ENCODE measurements at places on chromosomes 1 and 21. TPM values are rescaled to one million over a fixed set of nuclear protein-coding genes. Genes with fewer than 3 reads are reported as not detected.

- no peak overlapping the region for H3K27ac ChIP-seq
- H3K36me3 ChIP-seq, result no peaks in the 10 kb centered on the region
- no peaks in the 10 kb centered on the region for H3K27me3 ChIP-seq
- no peak for DNase-seq
- H3K4me3 ChIP-seq, result no peak overlapping the region
These were observed 450.9 kb downstream of the MATN1 start for GRCh38 chr1:30272277-30273020.

DNA sequence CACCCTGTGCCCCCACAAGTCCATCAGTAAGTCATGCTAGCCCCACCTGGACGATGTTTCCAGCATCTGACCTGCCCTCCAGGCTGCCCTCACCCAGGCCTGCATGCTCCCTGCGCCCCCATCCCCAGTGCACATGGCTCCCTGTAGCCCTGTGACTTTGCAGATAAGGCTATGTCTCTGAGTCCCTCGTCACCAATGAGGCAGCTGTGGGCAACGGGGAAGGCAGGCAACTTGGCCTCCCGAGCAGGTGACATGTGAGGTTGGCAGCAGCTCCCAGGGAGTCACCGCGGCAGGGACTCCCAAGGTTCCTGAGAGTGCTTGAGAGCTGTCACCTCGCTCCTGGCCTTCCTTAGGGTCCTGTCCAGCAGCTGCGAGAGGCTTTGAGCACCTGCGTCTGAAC lies 32.4 kb upstream of the AGPAT3 start:
- DNase-seq, result no peak
- no peak overlapping the region for H3K4me3 ChIP-seq
- H3K27me3 ChIP-seq, result peaks cover 35% of the 10 kb centered on the region
- H3K4me1 ChIP-seq, result peaks cover 3% of the 10 kb centered on the region

DNA sequence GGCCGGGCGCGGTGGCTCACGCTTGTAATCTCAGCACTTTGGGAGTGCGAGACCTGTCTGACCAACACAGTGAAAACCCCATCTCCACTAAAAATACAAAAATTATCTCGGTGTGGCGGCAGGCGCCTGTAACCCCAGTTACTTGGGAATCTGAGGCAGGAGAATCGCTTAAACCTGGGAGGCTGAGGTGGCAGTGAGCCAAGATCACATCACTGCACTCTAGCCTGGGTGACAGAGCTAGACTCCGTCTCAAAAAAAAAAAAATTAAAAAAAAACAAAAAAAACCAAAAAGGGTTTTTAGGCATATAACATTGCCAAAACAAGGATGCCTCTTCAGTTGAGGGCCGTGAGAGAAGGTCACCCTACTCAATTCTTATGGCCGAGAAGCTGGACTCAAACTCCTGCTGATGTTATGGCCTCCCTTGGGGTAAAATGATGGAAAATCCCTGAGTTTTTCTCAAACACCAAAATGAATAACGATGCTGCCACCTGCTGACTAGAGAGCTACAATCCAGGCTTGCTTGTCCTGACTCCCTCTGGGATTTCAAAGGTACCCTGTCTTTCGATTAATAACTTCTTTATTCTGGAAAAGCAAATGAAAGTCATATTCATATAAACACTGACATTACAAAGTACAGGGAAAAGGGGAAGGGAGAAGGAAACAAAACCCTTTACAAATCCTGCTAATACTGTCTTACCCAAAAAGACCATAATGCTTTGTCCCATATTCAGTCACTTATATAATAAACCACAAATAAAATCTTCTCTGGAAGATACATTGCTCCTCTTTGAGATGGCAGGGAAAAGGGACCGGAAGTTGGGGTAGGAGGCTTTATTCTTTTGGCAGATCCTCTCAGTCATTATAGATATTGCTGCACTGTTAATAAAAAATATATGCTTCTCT lies 10.7 kb downstream of the RAB42 start:
- no peaks in the 10 kb centered on the region for H3K27me3 ChIP-seq
- no peak overlapping the region for H3K27ac ChIP-seq
- H3K4me1 ChIP-seq, result no peaks in the 10 kb centered on the region
- DNase-seq, result peak; percentile 57
- peaks cover 36% of the 10 kb centered on the region for H3K36me3 ChIP-seq

DNA sequence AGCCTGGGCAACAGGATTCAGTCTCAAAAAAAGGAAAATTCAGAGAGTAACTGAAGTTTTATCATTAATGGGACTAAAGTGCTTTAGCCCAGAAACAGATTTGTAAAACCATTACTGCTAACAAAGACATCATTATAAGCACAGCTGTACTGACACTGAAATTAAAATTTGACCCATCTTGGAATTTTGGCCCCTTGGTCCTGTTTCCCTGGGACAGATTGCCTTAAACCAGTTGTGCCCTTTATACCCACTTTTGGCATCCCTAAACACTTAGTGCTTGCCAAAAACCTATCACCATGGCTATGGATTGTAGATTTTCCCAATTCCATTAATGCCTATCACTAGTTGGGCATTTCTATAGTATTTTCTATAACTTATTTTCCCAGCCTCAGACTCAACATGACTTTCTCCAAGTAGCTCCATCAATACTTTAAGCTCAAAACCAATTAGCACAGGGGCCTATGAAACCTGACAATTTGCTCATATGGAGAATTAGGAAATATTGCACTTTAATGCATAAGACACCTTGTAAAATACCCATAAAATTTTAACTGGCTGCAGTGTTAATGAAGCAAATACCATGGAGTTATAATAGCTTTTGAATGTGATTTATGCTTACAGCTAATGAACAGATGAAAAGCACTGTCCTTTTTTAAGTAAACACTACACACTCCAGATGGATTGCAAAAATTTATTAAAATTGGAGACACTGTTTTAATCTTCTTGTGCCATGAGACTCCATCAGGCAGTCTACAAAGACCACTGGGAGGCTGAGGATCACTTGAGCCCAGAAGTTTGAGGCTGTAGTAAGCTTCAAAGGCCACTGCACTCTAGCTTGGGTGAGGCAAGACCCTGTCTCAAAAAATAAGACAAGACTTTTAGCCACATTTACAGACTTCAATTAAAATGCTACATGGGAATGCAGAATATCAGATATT lies 4.3 kb downstream of the GAS5 start:
- no peak overlapping the region for H3K4me3 ChIP-seq
- no peak for DNase-seq
- peaks cover 19% of the 10 kb centered on the region for H3K4me1 ChIP-seq
- H3K27me3 ChIP-seq, result no peaks in the 10 kb centered on the region

GRCh38 chr1:113937146-113937545 lies 8.0 kb downstream of the HIPK1 start:
- no peak for DNase-seq
- H3K36me3 ChIP-seq, result peaks cover 12% of the 10 kb centered on the region
- H3K27me3 ChIP-seq, result no peaks in the 10 kb centered on the region

DNA sequence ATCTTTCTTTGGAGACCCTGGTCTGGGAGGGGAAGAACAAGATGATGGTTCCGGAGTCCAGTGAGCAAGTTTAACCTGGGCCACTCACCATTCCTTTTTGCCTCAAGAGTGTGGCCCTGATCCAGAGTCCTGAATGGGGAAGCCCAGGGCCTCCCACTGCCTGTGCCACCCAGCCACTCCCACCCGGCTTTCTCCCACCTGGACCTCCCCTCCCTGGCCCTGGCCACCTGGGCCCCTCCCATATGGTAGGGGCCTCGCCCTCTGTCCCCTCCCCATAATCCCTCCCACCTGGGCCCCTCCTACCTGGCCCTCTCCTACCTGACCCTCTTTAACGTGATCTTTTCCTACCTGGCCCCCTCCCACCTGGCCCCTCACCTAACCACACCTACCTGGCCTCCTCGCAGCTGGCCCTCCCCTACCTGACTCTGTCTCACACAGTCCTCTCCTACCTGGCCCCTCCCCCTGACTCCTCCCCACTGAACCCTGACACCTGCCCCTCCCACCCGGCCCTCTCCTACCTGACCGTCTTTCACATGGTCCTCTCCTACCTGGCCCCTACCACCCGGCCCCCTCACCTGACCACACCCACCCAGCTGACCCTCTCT lies 220.7 kb upstream of the VAMP3 start:
- H3K36me3 ChIP-seq, result no peaks in the 10 kb centered on the region
- no peaks in the 10 kb centered on the region for H3K27me3 ChIP-seq
- H3K4me3 ChIP-seq, result no peak overlapping the region
- H3K27ac ChIP-seq, result no peak overlapping the region

- no peak overlapping the region for H3K27ac ChIP-seq
- H3K36me3 ChIP-seq, result no peaks in the 10 kb centered on the region
- H3K4me3 ChIP-seq, result no peak overlapping the region
- no peaks in the 10 kb centered on the region for H3K27me3 ChIP-seq
- DNase-seq, result no peak
These were observed 288.3 kb upstream of the ADGRL2 start for GRCh38 chr1:81512252-81513003.

DNA sequence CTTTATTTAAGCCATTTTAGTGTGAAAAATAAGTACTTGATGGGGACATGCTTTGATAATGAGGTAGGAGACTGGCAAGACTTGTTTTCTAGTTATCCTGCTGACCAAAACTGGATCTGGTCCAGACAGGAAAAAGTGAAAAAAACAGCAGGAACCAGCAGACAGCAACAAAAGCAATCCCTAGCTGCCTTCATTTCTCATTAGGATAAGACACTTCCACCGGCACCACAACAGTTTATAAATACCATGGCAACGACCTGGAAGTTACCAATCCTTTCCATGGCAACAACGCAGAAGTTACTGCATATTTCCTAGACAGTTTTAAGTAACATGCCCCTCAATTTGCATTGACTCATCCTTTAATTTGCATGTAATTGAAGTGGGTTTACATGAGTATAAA lies 993.8 kb upstream of the NCAM2 start:
- no peak overlapping the region for H3K27ac ChIP-seq
- H3K4me1 ChIP-seq, result no peaks in the 10 kb centered on the region
- H3K27me3 ChIP-seq, result no peaks in the 10 kb centered on the region
- DNase-seq, result no peak
- no peaks in the 10 kb centered on the region for H3K36me3 ChIP-seq

DNA sequence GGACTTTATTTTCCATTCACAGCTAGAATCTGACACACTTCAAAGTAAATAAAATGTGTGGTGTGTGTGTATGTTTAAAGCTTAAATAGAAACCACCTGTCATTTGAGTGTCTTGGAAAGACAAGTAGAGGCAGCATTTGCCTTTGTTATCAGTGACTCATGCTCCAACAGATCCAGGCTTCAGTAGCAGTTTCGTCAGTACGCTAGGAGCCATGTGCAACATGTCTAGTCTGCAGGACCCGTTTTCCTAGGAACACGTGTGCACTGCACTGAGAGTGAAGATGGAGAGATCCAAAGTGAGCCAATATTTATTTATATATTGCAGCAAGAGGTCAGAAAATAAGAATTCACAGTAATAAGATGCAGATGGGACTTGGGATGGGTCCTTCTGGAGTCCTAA lies 41.8 kb downstream of the SGIP1 start:
- no peak overlapping the region for H3K27ac ChIP-seq
- no peak for DNase-seq
- H3K27me3 ChIP-seq, result no peaks in the 10 kb centered on the region
- no peaks in the 10 kb centered on the region for H3K36me3 ChIP-seq
- H3K4me3 ChIP-seq, result no peak overlapping the region

GRCh38 chr1:31624731-31625514 lies 7.4 kb downstream of the HCRTR1 start:
- H3K4me3 ChIP-seq, result no peak overlapping the region
- H3K36me3 ChIP-seq, result peaks cover 22% of the 10 kb centered on the region
- H3K27ac ChIP-seq, result no peak overlapping the region

- no peaks in the 10 kb centered on the region for H3K36me3 ChIP-seq
- peak; percentile 78 for DNase-seq
- no peak overlapping the region for H3K4me3 ChIP-seq
- H3K4me1 ChIP-seq, result peaks cover 39% of the 10 kb centered on the region
- H3K27me3 ChIP-seq, result no peaks in the 10 kb centered on the region
These were observed 142.0 kb downstream of the AJAP1 start for GRCh38 chr1:4796161-4797015.

Gene DPYD
- 4.2 TPM for polyA plus RNA-seq

Gene XCL2
- 3.1 TPM for polyA plus RNA-seq

Gene ERICH3
- 0.10 TPM for polyA plus RNA-seq

Gene DNAJC28
- polyA plus RNA-seq, result 0.30 TPM

Gene NBPF4
- 0.04 TPM for polyA plus RNA-seq

Gene NEXN
- 0.07 TPM for polyA plus RNA-seq

Gene TMEM200B
- not detected for polyA plus RNA-seq

Gene F5
- polyA plus RNA-seq, result 0.01 TPM
